ENCODE measurements at places on chromosomes 16 and 17.

DNA sequence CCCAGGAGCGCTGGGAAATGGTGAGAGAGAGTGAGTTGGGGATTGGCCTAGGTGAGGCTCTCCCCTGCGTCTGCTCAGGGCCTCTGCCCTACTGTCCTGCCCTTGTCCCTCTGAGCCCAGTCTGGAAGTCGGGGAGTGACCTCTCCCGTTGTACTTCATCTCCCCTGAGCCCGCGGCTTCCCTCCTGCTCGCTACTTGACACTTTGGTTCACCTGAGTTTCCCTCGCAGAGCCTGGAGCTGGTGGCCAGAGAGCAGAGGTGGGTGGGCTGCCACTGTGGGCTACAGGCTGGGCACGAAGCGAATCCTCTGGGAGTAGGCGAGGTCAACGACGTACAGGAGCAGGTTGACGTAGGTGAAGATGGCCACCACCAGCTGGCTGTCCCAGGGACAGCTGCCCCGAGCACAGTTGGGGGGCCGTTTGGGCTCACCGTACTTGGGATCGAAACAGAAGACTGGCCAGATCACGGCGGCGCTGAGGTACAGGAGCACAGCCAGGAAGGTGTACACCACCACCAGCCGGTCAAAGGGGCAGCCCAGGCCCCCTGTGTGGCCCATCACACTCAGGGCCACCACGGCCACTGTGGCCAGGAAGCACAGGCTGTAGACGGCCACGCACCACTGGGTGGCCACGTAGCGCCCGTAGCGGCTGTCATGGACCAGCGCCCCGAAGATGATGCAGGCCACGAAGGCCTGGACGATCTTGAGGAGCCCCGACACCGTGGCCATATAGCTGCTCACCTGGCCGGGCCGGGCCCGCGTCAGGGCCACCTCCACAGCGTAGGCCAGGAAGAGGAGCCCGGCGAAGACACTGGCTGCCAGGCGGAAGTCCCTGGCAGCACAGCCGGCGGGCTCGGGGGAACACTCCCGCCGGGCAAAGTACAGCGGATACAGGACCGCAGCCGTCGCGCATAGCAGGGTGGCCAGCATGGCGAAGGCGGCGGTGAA, 3.7 kb upstream of the PYCR1 start:
- no peak for DNase-seq

DNA sequence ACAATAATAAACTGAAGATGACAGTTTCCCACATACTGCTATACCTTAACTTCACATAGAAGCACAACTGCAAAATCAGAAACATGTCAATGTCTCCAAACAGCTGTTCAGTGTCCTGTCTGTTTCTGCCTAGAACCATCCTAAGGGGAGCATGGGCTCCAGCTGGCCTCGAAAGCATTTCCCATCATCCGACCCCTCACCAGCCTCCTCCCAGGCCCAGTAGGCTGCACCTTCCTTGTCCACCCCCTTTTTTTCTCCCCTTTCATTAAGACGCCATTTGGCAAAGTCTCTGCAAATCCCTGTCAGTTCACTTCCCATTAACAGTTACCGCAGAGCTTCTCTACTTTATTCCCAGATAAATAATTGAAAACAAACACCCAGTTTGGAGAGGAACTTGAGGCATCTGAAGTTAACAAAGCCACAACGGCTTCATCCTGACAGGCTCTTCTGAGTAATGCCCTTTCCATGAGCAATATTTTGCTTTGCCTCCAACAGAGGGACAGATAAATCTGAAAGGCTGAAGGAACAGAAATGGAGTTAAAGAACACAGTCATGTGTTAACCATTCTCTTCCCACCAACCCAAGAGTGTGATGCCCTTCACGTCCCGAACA, 65.3 kb downstream of the SLC39A11 start:
- DNase-seq = no peak

DNA sequence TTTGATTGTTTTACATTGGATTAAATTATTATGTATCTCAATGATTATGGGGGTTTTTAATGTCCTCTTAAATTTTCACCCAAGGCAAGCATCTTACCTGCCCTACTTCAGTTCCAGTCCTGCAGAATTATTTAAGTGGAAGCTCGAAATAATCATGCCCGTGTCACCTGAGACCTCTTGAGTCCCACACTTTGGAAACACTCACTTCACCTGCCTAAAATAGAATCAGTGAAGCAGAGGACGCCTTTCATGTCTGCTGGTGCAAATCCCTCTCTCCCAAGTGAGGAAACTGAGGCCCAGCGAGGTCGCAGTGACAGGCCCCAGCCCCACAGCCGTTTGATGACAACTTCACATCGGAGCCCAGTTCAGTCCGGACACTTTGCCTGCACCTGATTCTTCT, 284.6 kb downstream of the C16orf95 start:
- DNase-seq = no peak

- no peak for DNase-seq
These were observed 6.2 kb downstream of the MEAK7 start for GRCh38 chr16:84498223-84498610.

- DNase-seq = no peak
These were observed 647 bp upstream of the SECTM1 start for GRCh38 chr17:82334204-82334621.

DNA sequence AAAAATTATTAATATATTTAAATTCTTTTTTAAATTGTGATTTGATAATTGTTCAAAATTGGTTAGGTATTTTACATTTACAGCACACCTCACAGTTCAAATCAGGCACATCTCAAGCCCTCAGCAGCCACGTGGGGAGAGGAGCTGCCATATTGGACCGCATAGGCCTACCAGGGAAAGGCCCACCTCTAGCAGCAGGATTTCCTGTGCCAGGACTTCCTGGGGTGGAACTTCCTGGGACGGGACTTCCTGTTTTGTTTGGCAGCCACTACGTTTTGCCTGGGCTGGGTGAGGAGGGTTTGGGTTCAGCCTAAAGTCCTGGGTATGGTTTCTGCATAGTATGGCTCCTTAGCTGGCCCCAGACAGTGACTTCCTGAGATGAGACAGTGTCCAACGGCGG, 298.5 kb upstream of the FOXF1 start:
- DNase-seq = no peak

DNA sequence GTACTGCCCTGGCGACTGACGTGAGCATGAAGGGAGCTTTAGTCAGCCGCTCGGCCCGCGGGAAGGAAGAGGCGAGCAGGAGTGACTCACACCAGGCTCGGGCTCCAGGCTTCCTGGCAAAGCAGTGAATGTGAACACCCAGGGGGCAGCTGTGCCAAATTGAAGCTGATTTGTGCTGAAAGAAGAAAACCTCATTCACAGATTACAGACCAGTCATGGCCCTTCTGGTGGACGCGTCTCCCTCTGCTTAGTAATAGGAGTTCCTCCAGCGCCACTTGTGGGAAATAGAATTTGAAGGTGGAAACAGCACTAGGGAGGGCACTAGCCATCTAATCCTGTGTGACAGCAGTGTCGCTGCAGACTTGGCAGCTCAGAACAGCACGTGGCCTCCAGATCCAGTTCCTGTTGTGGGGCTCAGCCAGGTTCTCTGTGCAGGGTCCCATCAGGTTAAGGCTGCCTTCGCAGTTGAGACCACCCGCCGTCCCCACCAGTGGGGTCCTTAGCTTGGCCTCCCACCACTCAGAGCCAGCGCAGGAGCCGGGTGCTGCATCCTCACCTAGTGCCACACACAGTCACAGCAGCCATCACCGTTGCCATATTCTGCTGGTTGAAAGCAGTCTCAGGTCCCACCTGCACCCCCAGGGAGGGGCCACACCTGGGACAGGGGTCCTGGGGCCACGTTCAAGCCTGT, 164.5 kb upstream of the CHMP6 start:
- no peak for DNase-seq

GRCh38 chr17:68763562-68763961, 162.4 kb upstream of the FAM20A start:
- DNase-seq = no peak

GRCh38 chr16:12903407-12904328, 2.3 kb downstream of the SHISA9 start:
- DNase-seq = no peak

DNA sequence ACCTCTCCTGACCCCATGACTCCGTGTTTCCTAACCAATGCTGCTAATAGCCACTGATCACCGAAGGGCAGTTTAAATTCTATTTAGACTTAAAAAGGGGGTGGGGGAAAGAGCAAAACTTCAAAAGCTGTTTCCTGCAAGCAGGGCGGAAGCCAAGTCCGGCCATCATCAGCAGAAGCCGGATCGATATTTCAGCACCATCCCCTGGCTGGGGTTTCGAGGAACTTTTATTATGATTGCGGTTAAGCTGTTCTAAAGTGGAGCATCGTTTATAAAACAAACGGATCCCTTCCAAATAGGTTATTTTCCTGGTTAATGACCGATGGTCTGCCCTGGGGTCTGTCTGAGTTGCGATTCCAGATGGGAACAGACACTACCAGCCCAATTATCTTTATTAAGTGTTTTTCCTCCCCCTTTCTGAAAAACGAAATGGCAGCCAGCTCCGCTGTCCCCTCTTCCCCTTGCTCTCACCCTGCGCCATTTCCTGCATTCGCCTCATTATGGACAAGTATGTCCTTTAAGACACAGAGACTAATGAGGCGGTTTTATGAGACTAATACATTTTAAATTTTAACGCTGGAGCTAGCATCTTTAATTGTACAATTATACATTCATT, 76.1 kb upstream of the IRX3 start:
- no peak for DNase-seq

- DNase-seq = no peak
These were observed 23.8 kb upstream of the ARHGAP44 start for GRCh38 chr17:12765548-12765947.

DNA sequence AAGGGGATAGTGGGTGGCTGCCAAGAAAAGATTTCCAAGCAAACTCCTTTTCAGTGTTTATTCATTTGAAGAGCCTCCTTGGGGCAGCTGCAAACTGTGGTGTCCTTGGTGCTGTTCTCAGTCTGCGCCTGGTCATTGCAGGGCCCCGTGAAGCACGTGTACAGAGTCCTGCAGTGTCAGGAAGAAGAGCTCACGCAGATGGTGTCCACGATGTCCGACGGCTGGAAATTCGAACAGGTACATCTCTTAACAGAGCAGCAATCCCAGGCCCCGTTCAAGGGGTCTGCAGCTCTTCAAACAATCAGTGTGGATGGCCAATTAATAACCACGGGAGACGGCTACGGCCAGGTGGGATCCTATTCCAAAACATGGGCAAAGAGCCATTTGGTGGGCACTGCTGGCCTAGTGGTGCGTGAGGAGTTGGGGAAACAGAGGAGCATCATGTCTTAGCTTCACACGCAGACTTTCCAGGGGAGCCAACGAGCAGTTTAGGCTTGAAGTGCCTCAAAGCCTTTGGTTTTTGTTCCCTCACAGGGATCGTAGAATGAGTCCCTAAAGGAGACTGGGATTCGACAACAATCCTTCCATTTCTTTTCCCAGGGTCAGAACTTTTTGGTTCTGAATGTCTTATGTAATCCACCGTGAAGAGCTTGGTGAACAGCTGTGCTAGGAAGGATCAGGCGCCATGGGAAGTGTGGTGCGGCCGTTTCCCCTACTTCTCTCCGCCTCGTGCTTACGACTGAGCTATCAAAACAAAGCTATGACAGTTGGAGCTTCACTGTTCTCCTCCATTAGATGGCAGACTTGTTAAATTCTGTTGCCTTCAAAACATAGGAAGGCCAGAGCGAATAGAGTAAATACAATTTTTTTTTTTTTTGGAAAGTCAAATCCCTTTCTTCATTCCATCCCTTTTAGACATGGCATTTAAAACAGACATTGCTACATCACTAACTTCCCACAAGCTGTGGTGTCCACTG, 12.6 kb downstream of the KCTD2 start:
- no peak for DNase-seq

- no peak for DNase-seq
These were observed 2338.4 kb downstream of the TP53TG3F start for GRCh38 chr16:35797811-35798210.

GRCh38 chr17:66767154-66767933, 67.6 kb upstream of the CACNG5 start:
- no peak for DNase-seq

DNA sequence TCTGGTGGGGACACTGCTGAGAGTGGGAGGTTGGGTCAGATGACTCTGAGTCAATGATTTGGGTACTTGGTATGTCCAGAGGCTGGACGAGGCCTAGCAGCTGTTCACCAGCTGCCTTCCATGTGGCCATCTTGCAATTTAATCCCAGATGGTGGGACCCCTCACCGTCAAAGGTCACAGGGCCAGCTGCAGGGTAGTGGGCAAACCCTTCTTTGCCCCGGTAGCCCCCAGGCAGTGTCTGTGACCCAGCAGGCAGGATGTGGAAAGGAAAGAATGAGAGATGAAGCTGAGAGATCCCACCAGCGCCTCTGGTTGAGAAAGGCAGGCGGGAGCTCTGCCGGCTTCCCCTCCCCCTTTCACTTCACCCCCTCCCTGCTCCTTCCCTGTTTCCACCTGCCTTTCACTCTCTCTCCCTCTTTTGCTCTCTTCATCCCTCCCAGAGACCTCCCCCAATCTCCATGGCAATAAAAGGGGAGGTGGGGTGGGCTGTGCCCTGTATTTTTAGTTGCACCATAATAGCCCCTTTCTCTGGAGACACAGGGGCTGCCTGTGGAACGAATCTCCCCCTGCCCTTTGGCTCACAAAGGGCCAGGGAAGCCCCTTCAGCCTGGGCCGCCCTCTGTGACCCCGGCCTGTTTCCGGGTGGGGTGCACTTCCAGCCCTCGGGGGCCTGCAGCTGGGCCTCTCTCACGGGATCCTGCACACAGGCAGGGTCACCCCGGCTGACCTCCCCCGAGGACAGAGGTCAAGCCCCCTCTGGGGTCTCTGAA, 20.2 kb downstream of the CDK5RAP3 start:
- DNase-seq = no peak

GRCh38 chr17:59790910-59791309, 83.5 kb downstream of the VMP1 start:
- DNase-seq = no peak

DNA sequence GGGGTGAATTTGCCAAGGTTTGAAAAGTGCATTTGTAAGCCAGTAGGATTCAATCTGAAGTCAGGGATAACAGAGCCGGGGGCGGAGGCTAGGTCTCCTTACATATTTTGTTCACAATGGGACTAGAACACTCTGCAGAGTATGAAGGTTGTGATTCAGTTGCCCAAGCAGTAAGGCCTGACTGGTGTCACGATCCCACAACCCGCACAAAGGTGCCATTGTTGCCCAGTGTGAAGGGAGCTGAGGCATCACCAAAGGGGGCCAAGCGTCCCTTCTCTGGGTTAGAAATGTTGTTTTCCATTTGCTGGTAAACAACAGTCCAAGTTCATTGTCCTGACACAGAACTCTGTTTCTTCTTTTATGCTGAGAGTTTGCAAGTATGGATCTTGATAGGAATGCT, 471.8 kb downstream of the MAF start:
- no peak for DNase-seq

- DNase-seq = no peak
These were observed 605 bp downstream of the MRTFB start for GRCh38 chr16:14071576-14072271.

GRCh38 chr17:66715076-66715675, 119.7 kb upstream of the CACNG5 start:
- no peak for DNase-seq

Measured in stimulated activated CD4-positive, alpha-beta T cell treated with anti-CD3 and anti-CD28 coated beads, Interleukin-1b, Interleukin-23, amount 100 ng/mL, for 1 hour (primary cell).